ENCODE measurements at places on chromosomes 13 and 19.

DNA sequence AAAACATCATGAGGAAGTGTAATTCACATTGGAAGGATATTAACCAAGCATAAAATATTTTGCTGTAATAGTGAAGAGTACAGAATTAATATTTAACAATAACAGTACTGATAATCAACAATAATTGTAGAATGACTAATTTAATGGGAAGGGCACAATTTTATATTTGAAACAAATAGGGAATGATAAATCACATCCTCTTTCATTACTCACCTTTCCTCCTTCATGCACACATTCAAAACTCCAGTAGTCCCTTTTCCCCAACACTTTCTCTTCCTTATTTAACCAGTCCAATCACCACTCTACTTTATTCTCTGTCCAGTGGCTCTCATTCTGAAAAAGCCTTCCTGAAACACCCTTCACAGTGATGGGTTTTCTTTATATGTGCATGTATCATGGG, 110.8 kb upstream of the POSTN start:
- DNase-seq: no peak

GRCh38 chr19:34504809-34505291, 23.3 kb downstream of the WTIP start:
- DNase-seq: no peak

DNA sequence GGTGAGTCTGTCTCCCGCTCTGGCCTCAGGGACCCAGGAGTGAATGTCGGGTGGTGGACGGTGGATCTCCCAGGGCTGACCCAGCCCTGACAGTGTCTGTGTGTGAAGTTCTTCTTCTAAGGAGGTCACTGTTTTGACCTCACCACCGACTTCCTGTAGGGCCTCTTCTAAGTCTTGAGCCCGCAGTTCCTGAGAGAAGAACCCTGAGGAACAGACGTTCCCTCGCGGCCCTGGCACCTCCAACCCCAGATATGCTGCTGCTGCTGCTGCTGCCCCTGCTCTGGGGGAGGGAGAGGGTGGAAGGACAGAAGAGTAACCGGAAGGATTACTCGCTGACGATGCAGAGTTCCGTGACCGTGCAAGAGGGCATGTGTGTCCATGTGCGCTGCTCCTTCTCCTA, at the start of gene SIGLEC7:
Gene SIGLEC7, plus strand, starts transcription at position 183 of the 400 bp plus-strand sequence. Its CDS starts 69 bp downstream, at position 252.
- DNase-seq: no peak

DNA sequence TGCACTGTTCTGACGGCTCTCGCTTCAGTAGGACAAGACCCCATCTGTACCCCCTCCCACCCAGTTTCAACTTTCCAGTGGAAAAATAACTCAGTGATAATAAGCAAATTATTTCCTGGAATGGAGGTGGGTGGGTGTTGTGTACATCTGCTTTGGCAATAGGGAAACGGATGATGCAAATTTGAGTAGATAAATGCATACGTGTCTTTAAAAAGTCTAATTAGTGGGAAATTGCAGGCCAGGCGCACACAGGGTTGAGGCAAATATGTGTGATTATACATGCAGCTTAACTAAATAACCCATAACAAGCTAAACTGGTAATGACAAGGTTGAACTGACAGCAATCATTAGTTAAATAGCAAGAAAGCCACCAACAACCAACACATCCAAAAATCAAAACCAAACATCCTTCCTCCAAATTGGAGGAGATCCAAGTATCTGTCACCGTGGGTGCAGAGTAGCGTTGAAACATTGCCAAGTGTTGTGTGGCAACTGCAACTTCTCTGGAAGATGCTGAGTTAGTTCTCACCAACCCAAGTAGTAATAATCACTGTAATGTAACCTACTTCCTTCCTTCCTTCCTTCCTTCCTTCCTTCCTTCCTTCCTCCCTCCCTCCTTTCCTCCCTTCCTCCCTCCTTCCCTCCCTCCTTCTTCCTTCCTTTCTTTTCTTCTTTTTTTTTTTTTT, 54.6 kb downstream of the TRPM4 start:
- no peak for DNase-seq

DNA sequence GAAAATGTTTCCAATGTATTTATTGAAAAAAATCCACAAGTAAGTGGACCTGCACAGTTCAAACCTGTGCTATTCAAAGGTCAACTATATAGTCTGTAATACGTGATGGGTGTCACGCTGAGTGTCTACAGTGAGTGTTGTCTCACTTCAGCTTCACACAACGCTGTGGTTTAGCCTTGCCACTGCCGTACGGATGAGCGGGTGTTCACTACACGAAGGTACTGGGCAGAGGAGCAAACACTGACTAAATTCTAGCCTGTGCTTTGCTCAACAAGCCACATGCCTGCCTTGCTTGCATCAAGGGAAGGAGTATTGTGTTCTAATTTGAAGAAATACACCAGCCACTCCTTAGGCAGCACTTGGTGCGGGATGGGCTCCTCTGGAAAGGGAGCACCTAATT, 3.4 kb upstream of the FFAR3 start:
- DNase-seq: no peak

GRCh38 chr19:1292419-1293151, 6.9 kb downstream of the EFNA2 start:
- DNase-seq: no peak

- DNase-seq: no peak
Observed at GRCh38 chr19:29090783-29091526, 122.0 kb downstream of the UQCRFS1 start.

- DNase-seq: no peak
Observed at GRCh38 chr13:53336441-53337160, 308.0 kb downstream of the OLFM4 start.

DNA sequence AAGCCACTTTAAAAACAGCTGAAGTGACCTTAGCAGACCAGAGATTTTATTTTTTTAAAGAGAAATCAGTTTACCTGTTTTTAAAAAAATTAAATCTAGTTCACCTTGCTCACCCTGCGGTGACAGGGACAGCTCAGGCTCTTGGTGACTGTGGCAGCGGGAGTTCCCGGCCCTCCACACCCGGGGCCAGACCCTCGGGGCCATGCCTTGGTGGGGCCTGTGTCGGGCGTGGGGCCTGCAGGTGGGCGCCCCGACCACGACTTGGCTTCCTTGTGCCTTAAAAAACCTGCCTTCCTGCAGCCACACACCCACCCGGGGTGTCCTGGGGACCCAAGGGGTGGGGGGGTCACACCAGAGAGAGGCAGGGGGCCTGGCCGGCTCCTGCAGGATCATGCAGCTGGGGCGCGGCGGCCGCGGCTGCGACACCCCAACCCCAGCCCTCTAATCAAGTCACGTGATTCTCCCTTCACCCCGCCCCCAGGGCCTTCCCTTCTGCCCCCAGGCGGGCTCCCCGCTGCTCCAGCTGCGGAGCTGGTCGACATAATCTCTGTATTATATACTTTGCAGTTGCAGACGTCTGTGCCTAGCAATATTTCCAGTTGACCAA, 10.8 kb downstream of the PLPPR3 start:
- no peak for DNase-seq

- DNase-seq: no peak
Observed at GRCh38 chr13:19056984-19057490, 124.6 kb downstream of the TUBA3C start.

- no peak for DNase-seq
Observed at GRCh38 chr13:54187461-54187860, 1158.8 kb downstream of the OLFM4 start.

DNA sequence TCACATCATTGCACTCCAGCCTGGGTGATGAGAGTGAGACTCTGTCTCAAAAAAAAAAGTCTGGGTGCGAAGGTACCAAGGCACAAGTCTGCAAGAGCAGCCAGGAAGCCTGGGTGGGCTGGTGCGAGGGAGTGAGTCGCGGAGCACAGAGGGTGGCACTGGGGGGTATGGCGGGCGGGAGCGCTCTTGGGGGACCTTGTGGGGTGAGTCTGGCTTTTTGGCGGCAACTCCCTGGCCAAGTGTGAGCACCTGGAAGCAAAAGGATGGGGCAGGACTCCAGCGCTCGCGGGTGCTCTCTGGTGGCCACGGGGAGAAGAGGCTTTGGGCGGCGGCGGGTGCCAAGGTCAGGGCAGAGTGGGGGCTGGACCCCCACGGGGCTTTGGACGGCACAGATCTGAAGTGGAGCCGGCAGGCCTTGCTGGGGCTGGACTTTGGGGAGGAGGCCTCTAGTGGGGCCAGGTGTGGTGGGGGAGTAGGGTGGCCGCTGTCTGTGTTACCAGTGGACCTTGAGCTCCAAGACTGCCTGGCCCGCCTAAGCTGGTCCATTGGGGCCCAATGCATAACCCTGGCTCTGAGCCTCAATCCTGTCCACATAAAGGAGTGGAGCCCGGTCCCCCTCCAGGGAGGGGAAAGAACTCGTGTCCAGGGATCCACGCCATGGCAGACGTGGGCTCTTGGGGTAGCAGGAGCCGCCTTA, 1.6 kb downstream of the P2RY11 start:
- peak; percentile 70 for DNase-seq

DNA sequence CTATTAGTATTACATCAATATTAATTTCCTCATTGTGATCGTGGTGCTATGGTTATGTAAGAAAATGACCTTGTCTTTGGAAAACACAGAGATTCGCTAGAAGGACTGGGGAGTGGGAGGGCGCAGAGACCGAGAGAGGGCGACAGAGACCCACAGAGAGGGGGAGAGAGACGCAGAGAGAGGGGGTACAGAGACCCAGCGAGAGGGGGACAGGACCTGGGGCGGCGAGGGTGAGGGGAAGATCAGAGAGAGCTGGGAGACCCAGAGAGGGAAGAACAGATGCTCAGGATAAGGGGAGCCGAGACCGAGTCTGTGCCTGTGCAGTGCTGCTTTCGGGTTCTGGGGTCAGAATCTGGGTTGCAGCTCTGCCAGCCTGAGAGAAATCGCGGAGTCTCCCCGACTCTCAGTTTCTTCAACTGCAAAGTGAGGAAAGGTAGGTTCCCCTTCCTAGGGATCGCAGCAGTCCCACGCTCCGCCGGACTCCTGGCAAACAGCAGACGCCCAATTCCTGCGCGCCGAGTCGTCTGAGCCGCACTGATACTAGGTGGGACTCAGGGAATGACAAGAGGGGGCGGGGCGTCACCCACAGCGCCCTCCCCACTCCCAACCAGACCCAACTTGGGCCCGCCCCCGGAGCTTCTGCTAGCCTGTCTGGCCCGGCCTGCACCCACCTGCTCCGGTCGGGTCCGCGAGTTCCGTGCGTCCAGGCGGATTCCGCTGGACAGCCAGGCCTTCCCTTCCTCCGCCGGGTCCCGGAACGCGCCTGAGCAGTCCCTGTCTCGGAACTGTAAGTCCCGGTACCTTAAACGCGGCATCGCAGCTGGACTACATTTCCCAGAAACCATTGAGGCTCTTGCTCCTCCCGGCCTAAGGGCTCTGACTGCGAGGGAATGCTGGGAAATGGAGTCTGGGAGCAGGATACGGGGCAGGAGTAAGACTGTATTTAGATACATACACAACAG, 15.3 kb downstream of the IZUMO2 start:
- peak; percentile 85 for DNase-seq

DNA sequence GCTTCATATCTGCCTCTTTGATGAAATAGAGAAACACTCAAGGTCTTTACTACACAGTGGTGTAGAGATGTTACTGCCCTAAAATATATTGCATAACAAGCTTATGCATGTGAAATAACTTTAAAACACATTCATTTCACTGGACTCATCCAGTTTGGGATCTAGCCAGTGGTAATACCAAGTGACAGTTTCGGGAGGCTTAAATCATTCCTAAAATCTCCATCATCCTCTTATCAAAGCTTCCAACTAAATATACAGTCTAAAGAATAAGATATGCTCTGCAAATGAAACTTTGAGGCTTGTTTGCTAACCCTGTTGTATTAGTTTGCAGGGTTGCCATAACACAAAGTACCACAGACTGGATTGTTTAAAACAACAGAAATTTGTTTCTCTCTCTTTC, 52.8 kb downstream of the THSD1 start:
- DNase-seq: no peak

DNA sequence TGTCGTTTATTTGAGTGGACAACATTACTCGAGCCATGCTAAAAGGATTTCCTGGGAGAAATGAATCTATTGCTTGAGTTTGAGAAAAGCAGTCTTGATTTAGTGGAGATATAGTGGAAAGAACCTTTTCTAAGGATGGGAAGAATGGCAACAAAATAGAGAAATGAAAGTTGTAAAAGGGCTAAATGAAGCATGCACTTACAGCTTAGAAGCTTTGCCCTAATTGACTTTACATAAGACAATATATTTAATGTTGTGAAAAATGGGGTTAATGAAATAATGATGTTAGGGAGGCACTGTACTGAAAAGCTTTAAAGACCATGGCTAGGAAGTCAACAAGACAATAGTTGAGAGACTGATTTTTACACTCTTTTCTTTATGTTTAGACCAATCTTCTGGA, 35.4 kb downstream of the SLC10A2 start:
- no peak for DNase-seq

DNA sequence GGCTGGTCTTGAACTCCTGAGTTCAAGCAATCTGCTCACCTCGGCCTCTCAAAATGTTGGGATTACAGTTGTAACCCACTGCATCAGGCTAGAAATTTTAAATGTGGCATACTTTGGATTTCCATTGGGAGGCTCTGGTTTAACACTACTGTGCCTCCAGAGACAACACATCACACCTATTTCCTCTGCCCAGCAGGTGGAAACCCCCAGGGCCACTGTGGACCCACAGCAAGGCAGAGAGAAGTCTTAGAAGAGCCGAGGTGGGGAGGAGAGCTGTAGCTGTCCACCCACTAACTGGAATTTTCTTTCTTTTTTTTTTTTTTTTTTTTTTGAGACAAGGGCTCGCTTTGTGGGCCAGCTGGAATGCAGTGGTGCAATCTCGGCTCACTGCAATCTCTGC, 39.4 kb downstream of the IER2 start:
- no peak for DNase-seq

DNA sequence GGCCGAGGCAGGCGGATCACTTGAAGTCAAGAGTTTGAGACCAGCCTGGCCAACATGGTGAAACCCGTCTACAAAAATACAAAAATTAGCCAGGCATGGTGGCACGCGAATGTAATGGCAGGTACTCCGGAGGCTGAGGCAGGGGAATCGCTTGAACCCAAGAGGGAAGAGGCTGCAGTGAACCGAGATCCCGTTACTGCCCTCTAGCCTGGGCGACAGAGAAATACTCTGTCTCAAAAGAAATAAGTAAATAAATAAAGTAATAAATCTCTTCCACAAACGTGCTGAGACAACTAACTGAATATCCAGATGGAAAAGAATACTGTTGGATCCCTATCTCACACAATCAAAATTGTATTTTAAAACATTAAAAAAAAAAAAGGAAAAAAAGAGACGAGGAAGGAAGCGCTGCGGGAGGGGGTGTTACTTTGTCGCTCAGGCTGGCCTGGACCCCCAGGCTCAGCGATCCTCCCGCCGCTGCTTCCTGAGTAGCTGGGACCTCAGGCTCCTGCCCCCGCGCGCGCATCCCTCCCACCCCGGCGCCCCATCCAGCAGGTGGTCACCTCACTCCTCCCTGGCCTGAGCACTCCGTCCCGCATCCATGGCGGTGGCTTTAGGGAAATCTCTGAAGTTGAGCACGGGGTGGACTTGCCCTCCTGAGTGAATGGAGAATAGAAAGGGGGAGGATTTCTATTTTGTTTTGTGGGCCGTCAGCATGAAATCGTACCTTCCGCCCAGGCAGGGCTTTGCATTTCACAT, 628 bp upstream of the ZNF813 start:
- DNase-seq: no peak

All from activated naive CD4-positive, alpha-beta T cell treated with anti-CD3 and anti-CD28 coated beads for 36 hours (primary cell).